Right cardiac atrium (tissue), 5 donors: ENCODE measurements at places on chromosomes 5 and 9. TPM values are rescaled to one million over a fixed set of nuclear protein-coding genes. Genes with fewer than 3 reads are reported as not detected.

SLC6A18 gene
- not detected for total RNA-seq

PDZD2 gene
- 103 TPM for total RNA-seq

UBE2QL1 gene
- 16.7 TPM for total RNA-seq

P4HA2 gene
- 58.9 TPM for total RNA-seq

COL23A1 gene
- 11.3 TPM for total RNA-seq

FGF1 gene
- 28.7 TPM for total RNA-seq

LCNL1 gene
- 16.7 TPM for total RNA-seq

GRCh38 chr9:128048663-128049062, 18.5 kb downstream of the NAIF1 start:
- no peak for DNase-seq

- DNase-seq: no peak
Measured at GRCh38 chr9:96256800-96257199, 45.2 kb downstream of the HSD17B3 start.

DNA sequence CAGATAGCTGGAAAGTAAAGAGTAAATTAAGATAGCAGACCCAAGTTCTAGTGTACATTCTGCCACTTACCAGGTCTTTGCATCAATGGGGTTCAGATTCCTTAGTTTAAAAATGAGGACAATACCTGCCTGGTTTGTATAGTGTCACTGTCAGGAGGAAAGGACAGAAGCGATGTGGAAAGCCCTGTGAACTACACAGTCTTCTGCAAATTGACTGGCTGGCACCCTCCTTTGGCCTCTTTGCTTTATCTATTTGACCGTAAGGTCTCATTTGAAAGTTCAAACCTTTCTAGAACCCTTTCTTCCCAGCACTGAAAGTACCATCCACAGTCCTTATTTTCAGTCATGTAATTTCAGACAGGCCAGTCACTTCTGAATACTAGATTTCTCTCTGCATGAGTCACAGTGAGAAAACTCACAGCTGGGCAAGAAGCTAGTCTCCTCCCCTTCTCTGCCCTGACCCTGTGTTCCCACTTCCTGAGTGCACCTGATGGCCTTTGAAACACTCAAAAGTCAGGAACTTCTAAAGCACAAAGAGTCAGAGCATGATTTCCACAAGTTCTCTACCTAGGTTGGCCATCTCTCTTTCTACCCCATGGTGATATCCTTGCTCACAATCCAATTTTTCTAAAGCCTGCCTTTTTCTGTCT, 91.3 kb upstream of the RASEF start:
- DNase-seq: no peak

- no peak for DNase-seq
Measured at GRCh38 chr5:35356725-35357124, 126.4 kb upstream of the PRLR start.

GRCh38 chr5:43638107-43638506, 35.1 kb downstream of the NNT start:
- DNase-seq: no peak

DNA sequence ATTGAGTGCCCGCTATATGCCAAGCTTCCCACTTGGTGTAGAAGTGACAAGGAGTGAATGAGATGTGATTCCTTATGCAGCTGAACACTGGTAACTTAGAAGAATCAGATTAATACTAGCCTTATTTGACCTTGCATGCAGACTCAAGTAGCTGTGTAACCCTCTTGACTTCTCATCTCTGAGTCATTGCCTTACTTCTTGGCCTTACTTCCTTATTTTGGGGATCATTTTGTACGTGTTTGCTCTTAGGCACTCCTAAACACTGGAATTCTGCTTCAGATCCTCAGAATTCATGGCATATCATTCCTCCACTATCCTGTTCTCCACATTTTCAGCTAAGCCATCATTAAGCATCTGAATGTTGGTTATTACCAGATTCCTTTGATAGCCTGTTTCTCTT, 948.9 kb upstream of the ARRDC3 start:
- DNase-seq: no peak

DNA sequence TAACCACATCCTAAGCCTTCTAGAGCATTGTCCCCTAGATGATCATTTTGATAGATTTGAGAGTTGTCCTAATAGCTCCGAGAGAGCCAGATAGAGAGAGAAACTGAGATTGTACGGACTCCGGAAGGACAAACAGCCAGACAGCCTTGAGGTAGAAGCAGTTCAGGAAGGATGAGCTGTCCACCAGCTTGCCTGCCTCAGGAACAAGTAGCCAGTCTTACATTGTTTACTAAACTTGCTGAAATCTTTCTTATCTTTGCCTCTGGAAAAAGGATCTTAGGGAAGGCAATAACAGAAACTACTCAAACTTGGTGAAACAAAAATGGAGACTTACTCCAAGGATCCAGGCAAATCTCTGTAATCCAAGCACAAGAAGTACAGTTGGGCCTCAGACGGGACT, 39.0 kb upstream of the SAP30L start:
- DNase-seq: no peak

- DNase-seq: no peak
Measured at GRCh38 chr5:126269511-126269910, 153.7 kb upstream of the GRAMD2B start.

- no peak for DNase-seq
Measured at GRCh38 chr9:99135456-99135855, 30.5 kb downstream of the TGFBR1 start.

GRCh38 chr5:1063661-1064382, 48.0 kb downstream of the SLC12A7 start:
- peak; percentile 10 for DNase-seq

DNA sequence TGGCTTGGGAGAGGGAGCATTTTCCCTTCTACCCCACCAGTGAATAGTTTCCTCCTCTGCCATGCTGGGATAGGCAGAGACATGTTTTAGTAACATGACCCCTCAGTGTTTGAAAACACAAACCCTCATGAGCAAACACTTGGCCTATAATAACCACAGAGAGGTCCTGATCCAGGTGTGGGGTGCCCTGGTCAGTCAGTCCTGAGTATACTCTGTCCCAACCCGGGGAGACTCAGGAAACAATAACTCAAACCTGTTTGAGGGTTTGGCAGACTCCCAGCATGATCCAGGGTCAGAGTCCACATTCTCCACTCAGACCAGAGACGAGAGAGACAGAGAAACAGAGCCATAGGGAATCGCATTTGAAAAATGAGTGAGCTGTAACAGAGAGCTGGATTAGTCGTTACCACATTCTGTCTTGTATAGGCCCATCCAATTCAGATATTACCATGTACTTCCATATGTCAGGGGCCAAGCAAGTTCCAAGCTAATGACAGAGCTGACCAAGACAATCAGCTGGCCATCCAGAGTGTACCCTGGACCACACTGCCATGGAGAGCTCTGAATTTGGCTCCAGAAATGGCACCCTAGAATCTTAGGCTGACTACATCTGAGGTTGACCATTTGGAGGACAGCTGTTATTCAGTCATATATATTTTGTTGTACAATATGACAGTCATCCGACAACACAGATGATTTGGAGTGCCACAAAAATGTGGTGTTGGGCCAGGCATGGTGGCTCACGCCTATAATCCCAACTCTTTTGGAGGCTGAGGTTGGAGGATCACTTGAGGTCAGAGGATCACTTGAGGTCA, 4.2 kb upstream of the CA9 start:
- no peak for DNase-seq

- DNase-seq: no peak
Measured at GRCh38 chr5:59079622-59080620, 497.0 kb downstream of the RAB3C start.

- no peak for DNase-seq
Measured at GRCh38 chr9:13190040-13190439, 89.5 kb downstream of the MPDZ start.

DNA sequence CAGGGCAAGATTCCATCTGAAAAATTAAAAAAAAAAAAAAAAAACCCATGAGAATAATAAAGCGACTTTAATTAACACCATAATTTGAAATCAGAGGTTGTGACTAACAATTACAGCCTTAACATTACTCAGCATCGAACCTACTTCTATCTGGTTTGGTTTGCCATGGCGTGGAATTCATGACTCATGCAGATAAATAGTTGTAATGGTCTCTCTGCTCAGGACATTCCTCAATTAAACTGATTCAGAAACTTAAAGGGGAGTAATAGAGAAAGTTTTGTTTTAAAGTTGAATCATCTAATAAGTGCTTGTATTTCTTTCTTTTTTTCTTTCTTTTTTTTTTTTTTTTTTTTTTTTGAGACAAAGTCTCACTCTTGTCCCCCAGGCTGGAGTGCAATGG, 135.5 kb downstream of the SPATA31D1 start:
- DNase-seq: no peak

GRCh38 chr5:151739395-151739794, 19.0 kb downstream of the ATOX1 start:
- DNase-seq: no peak

- DNase-seq: no peak
Measured at GRCh38 chr5:159049844-159050315, 49.8 kb downstream of the EBF1 start.

DNA sequence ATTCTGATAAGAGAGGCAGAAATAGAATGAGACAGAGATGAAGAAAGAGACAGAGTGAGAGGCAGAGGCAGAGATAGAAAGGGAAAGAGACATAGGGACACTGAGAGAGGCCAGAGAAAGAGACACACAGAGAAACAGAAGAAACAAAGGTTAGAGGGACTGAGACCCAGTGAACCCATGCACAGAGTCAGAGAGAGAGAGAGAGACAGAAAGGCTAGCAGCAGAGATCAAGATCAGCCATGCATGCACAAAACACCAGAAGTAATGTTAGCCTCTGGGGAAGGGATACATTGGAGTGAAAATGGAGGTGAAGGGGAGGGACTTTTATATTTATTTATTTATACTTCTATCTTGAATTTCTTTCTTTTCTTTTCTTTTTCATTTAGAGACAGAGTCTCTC, 14.1 kb upstream of the SPARC start:
- no peak for DNase-seq

GRCh38 chr5:7518947-7519560, 123.1 kb downstream of the ADCY2 start:
- DNase-seq: no peak

- peak; percentile 50 for DNase-seq
Measured at GRCh38 chr9:127711831-127712274, 3.6 kb downstream of the PTRH1 start.

DNA sequence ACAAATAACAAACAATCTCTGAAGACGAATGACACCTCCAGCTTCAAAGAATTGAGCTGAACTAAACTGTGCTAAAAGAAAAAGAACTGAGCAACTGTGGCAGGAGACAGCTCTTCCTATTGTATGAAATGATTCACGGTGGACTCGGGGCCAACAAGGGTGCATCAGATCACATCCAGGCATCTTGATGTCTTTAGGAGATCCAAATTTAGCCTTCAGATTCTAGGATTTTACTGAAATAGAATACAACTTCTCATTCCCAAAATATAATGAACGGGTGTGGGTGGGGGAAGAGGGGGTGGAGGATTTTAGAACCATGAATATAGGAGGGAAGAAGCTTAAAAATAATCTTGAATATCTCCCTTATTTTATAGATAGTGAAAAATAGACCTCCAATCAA, 631.8 kb downstream of the ELAVL2 start:
- DNase-seq: no peak

DNA sequence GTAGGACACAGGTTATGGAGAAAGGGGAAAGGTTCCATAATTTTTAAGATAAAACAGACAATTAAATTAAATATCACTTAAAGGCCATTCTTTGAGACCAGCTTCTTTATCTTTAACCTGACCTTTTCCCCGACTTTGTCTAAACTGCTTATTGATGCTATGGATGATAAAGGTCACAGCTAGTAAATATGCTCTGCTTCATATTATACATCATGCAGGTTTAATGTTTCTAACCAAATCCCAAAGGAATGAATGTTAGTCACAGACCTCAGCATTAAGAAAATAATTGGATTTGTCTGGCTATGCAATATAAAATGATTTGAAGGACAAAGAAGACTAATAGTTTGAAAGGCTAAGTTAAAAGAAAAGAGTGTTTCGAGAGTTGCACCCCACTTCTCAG, 147.6 kb downstream of the ST8SIA4 start:
- DNase-seq: no peak
